ENCODE measurements at places on chromosomes 4 and X.

GRCh38 chr4:82861529-82861928 lies 29.4 kb downstream of the SEC31A start:
- DNase-seq, result no peak

DNA sequence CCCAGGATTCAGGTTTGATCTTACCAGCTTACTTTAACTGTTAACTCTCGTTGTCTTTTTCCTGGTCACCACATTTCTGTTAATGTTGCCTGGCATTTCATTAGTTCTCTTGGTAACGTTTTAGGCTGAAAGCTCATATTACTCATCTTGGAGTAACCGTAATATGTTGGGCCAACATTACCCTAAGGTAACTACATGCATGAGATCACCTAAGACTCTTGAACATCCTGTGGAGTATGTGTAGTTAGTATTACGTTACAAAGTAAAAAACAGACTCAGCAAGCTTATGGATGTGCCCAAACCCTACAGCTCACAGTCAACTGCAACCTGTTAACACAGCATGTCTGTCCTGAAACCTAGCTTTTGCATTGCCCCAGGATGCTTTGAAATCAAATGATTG lies 203.3 kb upstream of the HS3ST1 start:
- DNase-seq, result no peak

DNA sequence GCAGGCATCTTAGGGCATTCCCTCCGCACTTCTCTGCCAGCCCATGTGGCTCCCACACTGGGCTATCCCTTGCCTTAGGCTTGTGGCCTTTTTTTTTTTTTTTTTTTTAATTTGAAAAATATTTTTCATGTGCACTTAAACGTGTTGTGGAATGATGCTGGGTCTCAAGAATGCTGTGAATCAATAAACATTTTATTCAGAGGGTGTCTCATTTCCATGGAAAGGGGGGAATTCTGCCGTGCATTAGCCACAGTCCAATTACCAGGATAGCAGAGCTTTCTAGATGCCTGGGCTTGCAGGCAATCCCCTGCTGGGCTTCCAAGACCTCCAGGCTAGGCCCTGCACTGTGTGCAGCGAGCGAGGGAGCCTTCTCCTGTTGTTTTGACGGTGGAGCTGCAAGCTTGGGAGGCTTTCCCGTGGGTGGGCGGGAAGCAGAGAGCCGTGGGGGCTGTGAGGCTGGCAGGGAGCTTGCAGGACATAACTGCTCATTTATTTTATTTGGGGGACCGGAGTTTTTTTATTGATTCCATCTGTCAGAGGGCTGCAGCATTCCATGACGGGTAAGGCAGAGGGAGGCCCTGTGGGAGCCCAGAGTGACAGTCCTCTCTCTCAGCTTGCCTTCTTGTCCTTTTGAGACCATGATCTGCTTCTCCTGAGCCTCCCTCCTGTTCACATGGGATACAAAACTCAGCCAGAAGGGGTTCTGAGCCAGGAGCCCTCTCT lies 2.6 kb upstream of the CPZ start:
- no peak for DNase-seq

- DNase-seq, result no peak
These were observed 6.2 kb upstream of the MAN2B2 start for GRCh38 chr4:6568689-6569332.

- no peak for DNase-seq
These were observed 943.2 kb upstream of the AGA start for GRCh38 chr4:178385481-178385880.

DNA sequence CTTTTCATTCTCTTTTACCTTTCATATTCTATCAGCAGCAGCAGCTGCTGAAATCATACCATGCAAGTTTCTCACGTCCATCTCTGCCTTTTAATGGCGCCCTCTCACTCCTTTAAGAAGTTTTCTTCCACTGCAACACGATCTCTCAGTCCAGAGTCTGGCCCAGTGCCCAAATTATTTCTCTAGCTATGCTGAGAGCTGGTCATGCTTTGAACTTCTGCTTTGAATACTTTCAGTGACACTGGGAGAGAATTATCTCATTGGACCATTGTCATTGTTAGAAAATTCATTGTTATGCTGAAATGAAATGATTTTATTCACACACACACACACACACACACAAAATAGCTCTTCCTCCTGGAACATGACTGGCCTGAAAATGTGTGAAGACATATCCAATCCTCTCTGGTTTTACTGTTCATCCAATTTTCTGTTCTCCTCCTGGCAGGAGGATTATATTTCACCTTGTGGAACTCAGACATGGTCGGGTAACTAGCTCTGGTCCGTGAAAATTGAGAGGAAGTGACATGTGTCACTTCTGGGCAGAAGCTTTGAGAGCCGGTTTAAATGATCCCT lies 1.3 kb upstream of the PDHA1 start:
- DNase-seq, result no peak

GRCh38 chr4:76804096-76804495 lies 93.8 kb downstream of the SOWAHB start:
- no peak for DNase-seq

DNA sequence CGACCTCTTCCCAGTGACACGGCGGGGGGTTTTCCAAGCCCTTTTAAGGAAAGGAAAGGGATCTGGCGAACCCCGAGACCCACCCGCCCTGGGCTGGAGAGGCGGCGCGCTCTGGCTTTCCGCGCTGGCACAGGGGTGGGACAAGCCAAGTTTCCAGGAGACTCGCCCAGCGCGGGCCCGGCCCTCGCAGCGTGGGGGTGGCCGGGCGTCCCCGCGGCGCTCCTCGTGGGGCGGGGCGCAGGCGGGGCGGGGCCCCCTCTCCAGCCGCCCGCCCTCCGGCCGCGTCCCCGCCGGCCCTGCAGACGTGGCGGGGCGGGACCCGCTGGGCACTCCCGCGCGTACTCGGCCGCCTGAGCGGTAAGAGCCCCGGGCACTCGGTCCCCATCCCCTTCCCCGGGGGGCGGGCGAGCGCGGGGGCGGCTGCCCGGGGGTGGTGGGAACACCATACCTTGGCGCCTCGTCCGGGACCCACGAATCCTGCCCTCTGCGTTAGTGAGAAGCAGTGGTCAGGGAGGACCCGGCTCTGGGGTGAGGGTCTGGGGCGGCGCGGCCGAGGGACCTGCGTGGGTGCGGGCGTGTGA lies at the start of gene FAM114A1:
Gene FAM114A1, plus strand, starts transcription at position 329 of the 581 bp plus-strand sequence. CDS start 10,273 bp downstream, outside the sequence.
- DNase-seq, result no peak

DNA sequence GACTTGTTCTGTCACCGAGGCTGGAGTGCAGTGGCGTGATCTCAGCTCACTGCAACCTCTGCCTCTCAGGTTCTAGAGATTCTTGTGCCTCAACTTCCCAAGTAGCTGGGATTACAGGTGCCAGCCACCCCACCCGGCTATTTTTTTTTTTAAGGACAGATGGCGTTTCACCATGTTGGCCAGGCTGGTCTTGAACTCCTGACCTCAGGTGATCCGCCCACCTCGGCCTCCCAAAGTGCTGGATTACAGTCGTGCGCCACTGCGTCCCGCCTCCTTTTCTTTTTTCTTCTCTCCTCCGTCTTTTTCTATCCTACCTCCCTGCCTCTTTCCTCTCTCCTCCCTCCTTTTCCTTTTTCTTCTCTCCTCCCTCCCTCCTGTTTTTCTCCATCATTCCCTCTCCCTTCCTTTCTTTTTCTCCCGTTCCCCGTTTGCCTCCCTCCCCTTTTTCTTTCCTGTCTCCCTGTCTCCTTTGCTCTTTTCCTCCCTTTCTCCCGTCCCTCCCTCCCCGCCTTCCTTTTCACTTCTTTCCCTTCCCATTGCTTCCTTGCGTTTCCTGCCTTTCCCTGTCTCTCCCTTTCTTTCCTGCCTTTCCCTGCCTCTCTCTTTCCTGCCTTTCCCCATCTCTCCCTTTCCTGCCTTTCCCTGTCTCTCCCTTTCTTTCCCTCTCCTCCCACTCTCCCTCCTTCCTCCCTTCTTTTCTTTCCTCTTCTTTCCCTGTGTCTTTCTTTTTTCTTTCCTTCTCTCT lies 2.1 kb upstream of the SLC25A6 start:
- no peak for DNase-seq

DNA sequence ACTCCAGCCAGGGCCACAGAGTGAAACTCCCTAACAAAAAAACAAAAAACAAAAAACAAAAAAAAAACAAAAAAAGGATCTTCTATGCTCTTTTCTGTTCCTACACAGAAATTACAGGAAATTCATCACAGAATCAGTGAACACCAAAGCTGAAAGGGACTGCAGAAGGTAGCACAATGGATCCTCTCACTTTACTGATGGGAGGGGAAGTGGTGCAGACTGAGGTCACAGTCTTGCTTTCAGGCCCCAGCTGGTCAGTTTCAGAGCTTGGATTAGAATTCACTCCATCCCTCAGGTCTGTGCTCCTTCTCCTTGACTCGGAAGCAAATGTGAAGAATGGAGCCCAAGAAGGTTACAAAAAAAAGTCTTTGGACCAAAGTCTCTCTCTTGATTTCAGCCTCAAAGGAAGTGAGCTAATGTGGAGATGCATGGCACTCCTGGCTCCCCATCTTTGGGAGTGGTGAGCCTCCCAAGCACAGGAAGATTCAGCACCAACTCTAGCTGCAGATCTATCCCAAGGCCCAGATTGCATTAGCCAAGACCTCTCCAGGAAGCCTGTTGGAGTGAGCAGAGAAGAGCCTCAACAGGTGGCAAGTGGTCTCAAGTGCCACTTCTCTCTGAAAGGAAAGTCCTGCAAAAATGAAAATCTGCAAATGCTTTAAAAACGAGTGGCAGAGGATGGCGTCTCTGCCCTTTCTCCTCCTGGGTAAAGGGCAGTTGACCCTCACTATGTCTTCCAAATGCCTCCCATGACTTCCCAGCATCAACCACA lies 176.0 kb downstream of the MAML3 start:
- no peak for DNase-seq

- no peak for DNase-seq
These were observed 85.1 kb downstream of the SLC2A9 start for GRCh38 chr4:9936129-9936644.

- DNase-seq, result no peak
These were observed 23.8 kb downstream of the COL25A1 start for GRCh38 chr4:109278594-109279031.

DNA sequence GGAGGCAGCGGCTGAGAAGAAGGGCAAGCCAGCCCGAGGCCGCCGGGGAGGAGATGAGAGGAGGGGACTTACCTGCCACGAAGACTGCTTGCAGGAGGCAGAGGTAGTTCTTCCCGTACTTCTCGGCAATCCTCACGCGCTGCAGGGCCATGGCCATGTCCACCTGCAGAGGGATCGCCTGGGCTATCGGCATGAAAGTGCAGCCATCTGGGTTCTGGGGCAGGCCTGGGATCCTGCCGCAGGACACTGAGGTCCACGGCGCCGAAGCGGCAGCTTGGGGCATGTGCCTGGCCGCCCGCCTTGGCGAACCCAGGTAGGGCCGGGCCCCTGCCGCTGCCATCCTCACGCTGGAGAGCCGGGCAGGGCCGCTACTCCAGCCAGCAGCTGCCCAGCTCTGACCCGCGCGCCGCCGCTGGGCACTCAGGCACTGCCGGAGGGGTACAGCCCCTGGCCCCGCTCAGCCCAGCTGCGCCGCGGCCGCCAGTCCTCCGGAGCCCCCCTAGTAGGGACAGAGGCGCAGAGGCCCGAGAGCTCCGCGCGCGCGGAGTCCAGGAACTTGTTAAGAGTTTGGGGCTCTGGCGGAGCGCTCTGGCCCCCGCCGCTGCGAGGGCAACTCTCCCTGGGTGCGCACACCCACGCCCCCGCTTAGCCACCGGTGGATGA lies 16.0 kb downstream of the MCF2 start:
- no peak for DNase-seq

GRCh38 chrX:115535844-115536243 lies 25.1 kb upstream of the PLS3 start:
- no peak for DNase-seq

GRCh38 chr4:53050361-53050774 lies 188.3 kb downstream of the RASL11B start:
- DNase-seq, result no peak

- no peak for DNase-seq
These were observed 42.5 kb downstream of the BTC start for GRCh38 chr4:74751856-74752255.

DNA sequence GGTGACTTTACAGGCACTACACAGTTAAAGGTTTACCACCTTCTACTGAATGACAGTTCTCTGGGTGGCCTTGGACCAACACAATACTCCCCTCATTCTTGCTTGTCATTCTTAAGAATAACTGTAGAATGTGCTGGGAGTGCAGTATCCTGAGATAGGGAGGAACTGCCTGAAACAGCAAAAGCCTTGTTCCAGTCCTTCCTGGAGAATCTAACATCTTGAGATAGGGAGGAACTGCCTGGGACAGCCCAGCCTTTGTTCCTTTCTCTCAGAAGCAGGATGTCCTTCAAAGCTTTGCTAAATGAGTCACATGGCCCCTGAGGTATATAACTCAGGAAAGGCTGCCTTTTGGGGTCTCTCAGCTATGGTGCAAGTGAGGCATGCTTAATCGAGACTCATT lies 145.7 kb upstream of the MBNL3 start:
- no peak for DNase-seq

- no peak for DNase-seq
These were observed 221.8 kb upstream of the KCNIP4 start for GRCh38 chr4:22170353-22170752.

GRCh38 chrX:70084592-70085240 lies 22.5 kb downstream of the OTUD6A start:
- DNase-seq, result no peak

GRCh38 chrX:69988955-69989394 lies 60.8 kb downstream of the AWAT2 start:
- no peak for DNase-seq

GRCh38 chrX:21725496-21725895 lies 32.4 kb downstream of the SMPX start:
- no peak for DNase-seq

GRCh38 chr4:125389713-125390112 lies 75.0 kb downstream of the FAT4 start:
- no peak for DNase-seq

GRCh38 chrX:42079968-42080367 lies 156.6 kb upstream of the CASK start:
- DNase-seq, result no peak

- no peak for DNase-seq
These were observed 31.5 kb downstream of the NOP14 start for GRCh38 chr4:2931512-2932301.

DNA sequence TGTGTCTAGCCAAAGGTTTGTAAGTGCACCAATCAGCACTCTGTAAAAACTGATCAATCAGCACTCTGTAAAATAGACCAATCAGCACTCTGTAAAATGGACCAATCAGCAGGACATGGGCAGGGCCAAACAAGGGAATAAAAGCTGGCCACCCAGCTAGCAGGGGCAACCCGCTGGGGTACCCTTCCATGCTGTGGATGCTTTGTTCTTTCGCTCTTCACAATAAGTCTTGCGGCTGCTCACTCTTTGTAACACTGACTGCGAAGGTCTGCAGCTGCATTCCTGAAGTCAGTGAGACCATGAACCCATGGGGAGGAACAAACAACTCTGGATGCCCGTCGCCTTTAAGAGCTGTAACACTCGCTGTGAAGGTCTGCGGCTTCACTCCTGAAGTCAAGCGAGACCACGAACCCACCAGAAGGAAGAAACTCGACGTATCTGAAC lies 14.3 kb downstream of the HNRNPDL start:
- no peak for DNase-seq

- DNase-seq, result no peak
These were observed 22.1 kb upstream of the NDST3 start for GRCh38 chr4:118012142-118012541.

- no peak for DNase-seq
These were observed 51.6 kb downstream of the BMP15 start for GRCh38 chrX:50962156-50962555.

- no peak for DNase-seq
These were observed 141.4 kb downstream of the GALNTL6 start for GRCh38 chr4:171954650-171955049.

All from iPS DF 19.7 (cell line).